ENCODE measurements at places on chromosomes 7 and 10. TPM values are rescaled to one million over a fixed set of nuclear protein-coding genes. Genes with fewer than 3 reads are reported as not detected.

DNA sequence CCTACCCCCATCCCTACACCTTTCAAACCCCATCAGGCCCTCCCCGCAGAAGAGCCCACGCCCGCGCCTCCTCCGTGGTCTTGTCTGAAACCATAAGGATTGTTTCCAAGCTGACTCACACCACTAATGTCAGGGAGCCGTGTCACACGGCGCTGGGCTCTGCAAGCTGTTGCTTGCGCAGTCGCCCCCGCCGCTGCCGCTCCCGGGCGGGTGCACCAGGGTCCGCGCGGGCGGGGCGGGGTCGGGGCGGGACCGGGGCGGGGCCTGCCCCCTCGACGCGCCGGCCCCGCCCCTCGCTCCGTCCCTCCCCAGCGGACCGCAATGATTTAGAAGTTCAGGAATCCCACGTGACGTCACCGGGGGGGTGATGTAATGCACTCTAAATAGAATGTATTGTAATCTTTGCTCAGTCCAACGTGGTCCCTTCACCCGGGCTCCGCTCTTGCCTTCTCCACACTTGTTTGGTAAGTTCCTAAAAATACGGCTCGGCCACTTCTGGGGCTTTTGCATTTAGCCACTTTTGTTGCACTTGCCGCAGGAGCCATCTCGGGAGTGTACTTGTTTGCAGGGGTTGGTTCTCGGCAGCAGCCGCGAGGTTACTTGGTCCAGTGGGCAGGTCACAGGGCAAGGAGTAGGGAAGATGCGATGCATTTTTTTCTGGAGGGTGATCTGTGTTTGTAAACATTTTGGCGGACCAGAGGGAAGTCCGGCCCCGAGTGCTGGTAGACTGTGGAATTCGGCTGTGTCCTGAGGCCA, 3.2 kb upstream of the CREB5 start:
- DNase-seq = peak; percentile 89

DNA sequence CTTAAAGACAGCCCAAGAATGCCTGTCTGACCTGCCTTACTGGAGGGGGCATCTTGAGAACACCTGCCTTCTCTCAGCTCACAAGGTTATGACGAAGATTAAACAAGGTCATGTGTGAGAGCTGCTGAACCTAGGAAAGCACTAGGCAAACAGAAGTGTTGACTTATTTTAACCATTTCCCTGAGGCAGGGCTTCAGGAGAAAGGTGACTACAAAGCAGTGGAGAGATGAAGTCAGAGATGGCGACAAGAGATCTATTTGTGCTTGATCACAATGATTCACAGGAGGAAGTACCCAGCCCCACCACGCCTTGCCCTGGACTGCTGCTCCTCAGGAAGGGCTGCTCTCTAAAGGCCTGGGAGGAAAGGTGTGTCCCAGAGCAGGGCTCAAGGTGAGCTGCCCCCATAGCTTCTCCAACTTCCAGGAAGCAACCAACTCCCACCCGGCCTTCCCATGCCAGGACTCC, 27.8 kb downstream of the STN1 start:
- DNase-seq = no peak

DNA sequence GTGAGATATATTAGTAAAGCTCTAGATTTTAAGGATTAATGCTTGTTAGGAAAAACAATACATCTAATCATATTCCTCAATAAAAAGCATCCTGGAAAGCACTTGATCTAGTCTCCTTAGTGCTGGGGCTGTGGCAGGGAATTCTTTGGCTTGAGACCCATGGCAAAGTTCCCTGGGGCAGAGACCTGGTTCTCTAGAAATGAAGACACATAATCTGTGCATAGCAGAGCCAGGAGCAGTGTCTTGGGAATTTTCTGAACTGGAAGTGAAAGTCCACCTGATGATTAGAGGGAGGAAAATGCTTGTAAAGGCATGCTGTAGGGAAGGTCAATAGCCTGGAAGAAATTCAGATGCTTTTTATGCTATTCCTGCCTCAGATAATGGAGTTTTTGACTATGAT, 247.4 kb downstream of the CDK14 start:
- no peak for DNase-seq

DNA sequence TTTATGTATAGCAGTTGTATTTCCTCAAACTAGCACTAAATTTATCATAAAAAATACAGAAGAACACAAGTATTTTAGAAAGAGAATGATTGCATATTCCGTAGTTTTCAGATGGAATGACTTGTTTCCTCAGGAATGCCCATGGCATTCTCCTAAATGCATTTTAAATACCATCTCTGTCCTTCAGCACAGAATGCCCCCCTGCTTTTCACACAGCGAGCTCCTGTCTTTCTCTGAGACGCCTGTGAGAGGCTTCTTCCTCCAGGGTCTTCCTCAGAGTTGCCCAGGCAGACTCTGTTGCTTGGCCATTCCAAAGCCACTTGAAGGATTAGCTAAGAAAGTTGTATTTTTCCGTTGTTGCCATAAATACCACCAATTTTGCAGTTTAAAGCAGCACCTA, 10.1 kb downstream of the LANCL2 start:
- DNase-seq = no peak

The MSMB gene
- not detected for total RNA-seq

DNA sequence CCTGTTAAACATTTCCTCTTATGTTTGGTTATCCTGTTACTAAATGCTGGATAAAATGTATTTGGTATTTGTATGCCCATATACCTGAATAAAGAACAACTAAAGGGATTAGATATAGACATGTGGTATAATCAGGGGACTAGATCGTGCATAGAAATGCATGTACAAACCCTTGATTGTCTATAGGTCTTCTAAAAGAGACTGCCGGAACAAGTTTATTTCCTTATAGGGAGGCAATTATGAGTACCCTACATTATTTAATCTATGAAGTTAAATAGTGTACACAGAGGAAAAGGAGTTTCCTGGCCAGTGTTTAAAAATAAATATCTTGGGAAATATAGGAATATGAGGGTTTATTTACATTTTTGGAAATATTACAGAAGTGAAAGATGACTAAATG, 44.6 kb downstream of the CCSER2 start:
- no peak for DNase-seq

GRCh38 chr7:40474790-40475680, 340.2 kb downstream of the SUGCT start:
- DNase-seq = no peak

GRCh38 chr7:22173685-22174573, 183.0 kb downstream of the RAPGEF5 start:
- DNase-seq = no peak

DNA sequence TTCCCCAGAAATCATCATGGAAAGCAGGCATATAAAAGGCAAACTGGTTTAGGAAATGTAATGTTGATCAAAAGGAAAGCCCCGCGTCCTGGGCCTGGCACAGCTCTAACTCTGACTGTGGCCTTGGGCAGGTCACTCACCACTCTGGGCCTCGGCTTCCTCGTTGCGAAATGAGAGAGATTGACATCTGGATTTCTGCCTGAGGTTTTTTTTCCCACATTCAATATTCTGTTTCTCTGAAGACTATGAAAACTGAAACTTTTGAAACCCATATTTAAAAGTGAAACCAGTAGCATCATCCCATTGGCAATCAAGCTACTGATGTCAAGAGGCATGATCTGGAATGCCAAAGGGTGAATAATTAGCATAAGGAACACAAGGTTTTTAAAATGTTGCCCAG, 369.7 kb upstream of the NPVF start:
- DNase-seq = no peak

DNA sequence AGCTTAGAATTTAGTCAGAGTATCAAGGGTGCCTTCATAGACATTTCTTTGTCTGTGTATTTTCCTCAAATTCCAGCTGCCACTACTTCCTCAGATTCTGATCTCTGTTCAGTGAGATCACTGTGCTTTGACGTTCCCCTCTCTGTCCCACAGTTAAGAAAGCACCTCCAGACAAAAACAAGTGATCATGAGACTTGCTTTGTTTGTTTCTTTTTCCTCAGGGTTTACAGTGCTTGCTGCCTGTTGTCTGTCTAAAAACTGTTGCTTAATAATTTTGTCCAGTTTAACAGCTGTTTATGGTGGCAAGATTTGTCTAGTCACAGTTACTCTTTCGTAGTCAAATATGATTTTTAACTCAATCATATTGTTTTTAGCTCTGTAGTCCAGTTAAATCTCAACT, 29.1 kb downstream of the TRUB1 start:
- DNase-seq = no peak

The C10orf105 gene
- not detected for total RNA-seq

The FRG2B gene
- total RNA-seq = not detected

DNA sequence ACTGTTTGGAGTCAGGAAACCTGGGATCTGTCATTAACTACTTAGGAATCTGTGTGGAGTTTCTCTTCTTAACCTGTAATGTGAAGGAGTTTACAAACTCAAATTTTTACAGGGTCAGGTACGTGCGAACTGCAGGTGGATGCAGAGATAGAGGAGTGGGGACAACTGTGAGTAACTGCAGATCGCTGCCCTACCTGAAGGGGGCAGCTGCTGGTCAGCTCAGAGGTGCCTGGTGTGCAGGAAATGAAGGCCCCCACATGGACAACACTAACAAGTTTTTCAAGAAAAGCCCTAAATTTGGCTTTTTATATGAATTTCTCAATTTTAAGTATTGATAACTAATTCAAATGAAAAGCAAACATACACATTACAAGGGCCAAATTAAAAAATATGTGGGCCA, 380.0 kb downstream of the REEP3 start:
- no peak for DNase-seq

The ERV3-1 gene
- total RNA-seq = 18.5 TPM

The RHOBTB1 gene
- 7.5 TPM for total RNA-seq

DNA sequence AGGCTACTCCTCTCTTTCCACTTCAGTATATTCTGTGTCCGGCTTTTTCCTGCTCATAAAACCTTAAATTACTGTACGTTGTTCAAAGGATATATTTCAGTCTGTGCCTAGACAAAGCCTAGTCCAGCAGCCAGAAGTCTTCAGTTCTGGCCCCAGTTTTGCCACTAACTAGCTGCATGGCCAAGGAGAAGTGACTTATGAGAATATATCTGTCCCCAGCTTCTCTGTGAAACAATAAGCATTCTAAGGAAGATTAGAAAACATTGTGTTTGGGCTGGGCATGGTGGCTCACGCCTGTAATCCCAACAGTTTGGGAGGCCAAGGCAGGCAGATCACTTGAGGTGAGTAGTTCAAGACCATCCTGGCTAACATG, 105.0 kb upstream of the HDAC9 start:
- DNase-seq = no peak

The HOXA1 gene
- total RNA-seq = not detected

DNA sequence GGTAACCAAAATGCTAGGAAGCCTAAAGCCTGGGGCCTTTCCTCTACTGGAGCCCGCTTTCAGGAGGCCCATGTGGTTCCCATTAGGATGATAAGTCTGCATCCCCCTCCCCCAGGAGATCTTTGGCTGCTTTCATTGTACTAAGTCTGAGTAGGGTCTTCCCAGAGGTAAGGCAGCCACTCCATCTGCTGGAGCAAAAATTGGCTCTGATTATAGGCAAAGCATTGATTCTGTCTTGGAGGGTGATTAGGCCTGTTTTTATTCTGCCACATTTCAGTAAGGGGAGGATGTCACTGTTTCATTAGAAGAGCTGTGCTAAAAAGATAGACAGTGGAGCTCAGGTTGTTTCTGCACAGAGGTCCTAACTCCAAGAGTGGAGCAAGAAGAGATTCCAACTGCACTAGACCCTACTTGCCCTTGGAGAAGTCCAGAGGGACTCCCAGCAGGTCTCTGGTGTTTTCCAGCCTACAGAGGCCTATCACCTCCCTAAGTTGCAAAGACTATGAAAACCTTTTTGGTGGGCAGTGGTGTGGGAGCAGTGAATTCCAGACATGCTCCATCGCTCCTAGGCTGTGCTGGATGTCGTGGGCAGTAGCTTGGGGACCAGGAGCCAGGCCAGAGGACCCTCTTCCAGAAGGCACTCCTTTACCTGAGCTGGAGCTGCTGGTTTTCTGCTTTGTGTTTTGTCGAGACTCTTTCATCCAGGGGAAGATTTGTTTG, 7.1 kb upstream of the HOXA2 start:
- no peak for DNase-seq

GRCh38 chr7:158587162-158588084, at the start of gene PTPRN2:
Gene PTPRN2, minus strand, starts transcription at chr7:158587823.
- peak; percentile 68 for DNase-seq

GRCh38 chr7:74400420-74401136, 53.1 kb upstream of the GTF2IRD1 start:
- DNase-seq = no peak

The ANXA8 gene
- total RNA-seq = not detected

GRCh38 chr7:91683823-91684222, 196.7 kb downstream of the MTERF1 start:
- peak; percentile 76 for DNase-seq

The AEBP1 gene
- 31.8 TPM for total RNA-seq

- DNase-seq = no peak
These were observed 61.0 kb downstream of the DAGLB start for GRCh38 chr7:6386779-6387178.

The MEOX2 gene
- total RNA-seq = not detected

- no peak for DNase-seq
These were observed 7.0 kb upstream of the SFMBT2 start for GRCh38 chr10:7417807-7418206.

GRCh38 chr10:29479081-29479925, 155.5 kb downstream of the SVIL start:
- DNase-seq = no peak

Measured in A673 (cell line).